ENCODE measurements at places on chromosomes 1 and 21. TPM values are rescaled to one million over a fixed set of nuclear protein-coding genes. Genes with fewer than 3 reads are reported as not detected.

GRCh38 chr1:189764391-189765320 is 713.0 kb downstream of the BRINP3 start:
- DNase-seq: no peak
- H3K27ac ChIP-seq: no peak overlapping the region
- H3K27me3 ChIP-seq: no peaks in the 10 kb centered on the region
- H3K36me3 ChIP-seq: no peaks in the 10 kb centered on the region
- H3K4me3 ChIP-seq: no peak overlapping the region

DNA sequence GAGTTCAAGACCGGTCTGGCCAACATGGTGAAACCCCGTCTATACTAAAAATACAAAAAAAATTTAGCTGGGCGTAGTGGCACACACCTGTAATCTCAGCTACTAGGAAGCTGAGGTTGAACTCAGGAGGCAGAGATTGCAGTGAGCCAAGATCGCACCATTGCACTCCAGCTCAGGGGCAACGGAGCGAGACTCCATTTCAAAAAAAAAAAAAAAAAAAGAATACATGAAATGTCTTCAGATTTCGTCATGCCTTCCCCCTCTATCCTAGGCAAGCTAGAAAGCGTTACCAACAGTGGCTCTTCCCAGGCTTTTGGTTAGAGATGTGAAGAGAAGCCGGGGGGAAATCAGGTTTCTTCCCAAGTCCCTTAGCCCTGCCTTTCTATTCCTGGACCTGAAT is 3.6 kb downstream of the TFF1 start:
- no peak for DNase-seq
- H3K27me3 ChIP-seq: no peaks in the 10 kb centered on the region
- no peak overlapping the region for H3K27ac ChIP-seq
- H3K36me3 ChIP-seq: no peaks in the 10 kb centered on the region

GRCh38 chr1:3536420-3537195 is 74.7 kb downstream of the MEGF6 start:
- no peaks in the 10 kb centered on the region for H3K36me3 ChIP-seq
- H3K4me3 ChIP-seq: no peak overlapping the region
- no peak for DNase-seq
- no peak overlapping the region for H3K27ac ChIP-seq
- no peaks in the 10 kb centered on the region for H3K27me3 ChIP-seq

Gene TNFRSF4
- total RNA-seq: 1.2 TPM

Gene FABP3
- 4.7 TPM for total RNA-seq

Gene FCGR1A
- 2.7 TPM for total RNA-seq

All from colonic mucosa (tissue), 4 donors.